WERI-Rb-1 (cell line): ENCODE measurements at places on chromosomes 5 and 9.

- DNase-seq = no peak
Observed at GRCh38 chr9:17083258-17083657, 51.6 kb upstream of the CNTLN start.

DNA sequence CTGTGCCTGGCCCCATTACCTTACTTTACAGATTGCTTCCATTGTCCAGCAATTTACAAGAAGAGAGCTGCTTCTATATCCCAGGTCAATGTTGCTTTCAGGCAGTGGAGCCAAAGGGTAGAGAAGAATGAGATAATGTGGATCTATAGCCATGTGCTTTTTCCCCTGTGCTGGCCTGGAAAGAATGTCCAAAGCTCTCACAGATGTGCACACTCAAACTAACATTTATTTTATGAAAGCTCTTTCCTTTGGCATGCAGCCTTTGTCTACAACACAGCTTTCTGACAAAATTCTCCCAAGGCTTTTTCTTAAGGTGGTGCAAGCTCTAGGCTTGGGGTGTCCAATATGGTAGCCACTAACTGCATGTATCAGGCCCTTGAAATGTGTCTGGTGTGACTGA is 217.3 kb downstream of the LRRC70 start:
- DNase-seq = no peak

GRCh38 chr5:157196045-157196444 is 15.4 kb downstream of the ITK start:
- DNase-seq = no peak

GRCh38 chr9:114430457-114430856 is 42.7 kb upstream of the AKNA start:
- no peak for DNase-seq

GRCh38 chr9:83956086-83956435 is 24.0 kb downstream of the HNRNPK start:
- DNase-seq = peak; percentile 21

DNA sequence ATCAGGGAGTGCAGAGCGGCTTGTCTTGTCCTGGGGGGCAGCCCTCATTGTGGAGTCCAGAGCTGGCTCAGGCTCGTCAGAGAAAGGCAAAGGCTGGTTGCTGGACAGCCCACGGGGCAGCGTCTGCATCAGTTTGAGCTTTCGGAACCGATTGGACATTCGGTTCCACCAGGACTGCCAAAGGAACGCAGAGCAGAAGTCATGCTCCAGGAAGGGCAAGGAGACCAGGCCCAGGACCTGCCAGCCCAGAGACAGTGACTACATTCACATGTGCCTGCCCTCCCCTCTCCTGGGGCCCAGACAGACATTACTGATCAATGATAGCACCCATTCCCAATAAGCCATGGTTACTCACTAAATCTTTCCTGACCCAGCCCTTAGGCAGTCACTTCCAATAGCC is 18.1 kb downstream of the ANKS6 start:
- DNase-seq = no peak

GRCh38 chr5:160702311-160702803 is 149.7 kb downstream of the ATP10B start:
- DNase-seq = no peak

GRCh38 chr9:136629001-136629878 is 33.5 kb upstream of the EGFL7 start:
- peak; percentile 7 for DNase-seq

DNA sequence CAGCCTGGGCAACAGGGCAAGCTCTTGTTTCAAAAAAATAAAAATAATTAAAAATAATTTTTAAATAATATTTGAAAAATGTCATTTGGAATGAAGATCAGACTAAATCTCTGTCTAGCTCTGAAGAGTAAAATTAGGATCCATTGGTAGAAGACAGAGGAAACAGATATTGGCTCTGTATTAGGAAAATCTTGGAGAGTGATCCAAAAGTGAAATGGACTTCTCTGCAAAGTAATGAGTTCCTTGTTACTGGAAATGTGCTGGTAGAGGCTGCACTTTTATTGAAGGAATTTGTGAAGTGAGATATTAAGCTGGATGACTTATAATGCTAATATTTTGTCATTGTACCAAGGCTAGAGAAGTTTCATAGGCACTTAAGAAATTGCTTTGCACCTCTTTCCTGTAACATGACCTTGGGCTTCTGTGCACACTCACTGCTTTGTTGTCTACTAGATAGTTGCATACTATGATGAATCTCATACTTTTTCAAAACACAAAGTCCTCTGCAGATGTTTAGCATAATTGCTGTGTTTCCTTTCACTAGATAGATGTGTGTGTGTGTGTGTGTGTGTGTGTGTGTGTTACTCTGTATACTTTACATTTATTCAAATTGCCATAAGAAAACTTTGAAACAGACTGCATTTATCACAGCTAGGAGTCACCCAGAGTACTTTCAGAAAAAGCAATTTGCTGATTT is 13.1 kb downstream of the THBS4 start:
- DNase-seq = no peak

DNA sequence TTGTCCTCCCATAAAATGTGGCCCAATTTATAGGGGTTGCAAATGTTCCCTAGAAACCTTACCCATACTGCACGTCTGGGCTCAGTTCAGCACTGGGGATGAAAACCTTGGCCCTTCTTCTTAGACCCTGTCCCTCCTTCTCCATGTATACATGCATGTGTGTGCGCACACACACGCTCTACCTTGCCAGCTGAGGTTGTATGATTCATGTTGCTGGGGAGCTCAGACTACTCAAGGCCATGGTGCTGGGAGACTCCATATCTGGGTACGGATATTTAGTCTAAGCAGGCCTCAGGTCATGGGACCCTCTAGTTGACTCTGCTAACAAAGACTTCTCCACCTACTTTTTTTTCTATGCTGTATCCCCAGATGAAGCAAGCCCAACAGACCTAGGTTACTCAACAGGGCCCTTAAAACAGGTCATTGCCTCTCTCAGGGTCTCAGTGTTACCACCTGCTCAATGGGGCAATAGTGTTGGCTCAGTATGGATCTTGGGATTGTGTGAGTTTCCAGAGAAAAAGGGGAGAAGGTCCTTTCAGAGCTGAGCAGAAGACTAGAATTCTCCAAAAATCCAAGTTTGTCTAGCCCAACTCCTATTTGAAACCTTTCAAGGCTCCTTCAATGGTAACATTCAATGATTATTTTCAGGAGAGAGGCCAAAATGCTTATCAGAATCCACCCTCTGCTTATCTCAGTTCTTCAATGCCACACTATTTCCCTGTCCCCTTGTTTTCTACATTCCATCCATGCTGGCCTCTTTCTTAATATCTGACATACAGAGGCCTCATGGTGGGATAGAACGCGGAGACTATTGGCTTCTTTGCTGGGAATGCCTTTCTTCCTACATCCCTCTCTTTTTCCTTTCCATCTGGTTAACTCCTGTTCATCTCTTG is 123.6 kb upstream of the PITX1 start:
- no peak for DNase-seq

GRCh38 chr5:134255418-134256150 is 29.7 kb upstream of the PPP2CA start:
- no peak for DNase-seq

- DNase-seq = no peak
Observed at GRCh38 chr5:100600298-100600994, 65.3 kb downstream of the FAM174A start.

- DNase-seq = no peak
Observed at GRCh38 chr5:143955141-143955540, 143.2 kb downstream of the HMHB1 start.

- DNase-seq = peak; percentile 77
Observed at GRCh38 chr5:135546101-135546500, 10.3 kb upstream of the NEUROG1 start.

GRCh38 chr9:131530546-131530919 is 530 bp downstream of the UCK1 start:
- DNase-seq = peak; percentile 63

DNA sequence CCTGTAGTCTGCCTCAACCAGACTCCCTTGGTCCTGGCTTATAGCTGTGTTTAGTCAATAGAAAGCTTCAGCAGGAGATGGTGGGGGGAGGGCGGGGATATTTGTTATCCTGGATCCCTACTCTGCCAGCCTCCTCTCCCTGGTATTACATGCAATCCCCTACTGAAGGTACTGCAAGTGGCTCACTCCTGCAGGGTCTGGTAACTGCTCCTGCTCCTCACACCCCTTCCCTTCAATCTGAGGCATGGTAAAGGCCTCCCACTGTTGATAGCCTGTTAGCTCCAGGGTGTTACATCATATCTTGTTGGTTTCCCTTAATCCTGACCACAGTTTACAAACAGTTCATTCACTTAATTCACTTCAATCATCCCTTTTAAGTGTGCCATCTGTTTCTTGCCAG is 137.5 kb downstream of the AP3B1 start:
- DNase-seq = peak; percentile 51

DNA sequence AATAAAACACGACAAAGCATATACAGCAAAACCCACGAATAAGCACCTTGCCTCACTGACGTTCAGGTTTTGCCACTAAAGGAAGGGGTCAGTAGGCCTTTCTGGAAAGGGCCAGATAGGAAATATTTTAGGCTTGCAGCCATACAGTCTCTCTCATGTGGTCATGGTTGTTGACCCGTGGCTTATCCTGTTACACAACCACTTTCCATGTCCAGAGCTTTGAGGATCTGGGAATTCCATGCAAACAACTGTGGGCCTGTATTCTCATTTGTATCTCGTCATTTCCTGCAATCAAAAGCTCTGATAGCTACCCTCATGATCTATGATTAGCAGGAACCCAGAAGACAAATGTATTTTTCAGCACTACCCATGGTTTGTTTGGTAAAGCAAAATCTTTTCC is 108.3 kb downstream of the DRD1 start:
- no peak for DNase-seq

DNA sequence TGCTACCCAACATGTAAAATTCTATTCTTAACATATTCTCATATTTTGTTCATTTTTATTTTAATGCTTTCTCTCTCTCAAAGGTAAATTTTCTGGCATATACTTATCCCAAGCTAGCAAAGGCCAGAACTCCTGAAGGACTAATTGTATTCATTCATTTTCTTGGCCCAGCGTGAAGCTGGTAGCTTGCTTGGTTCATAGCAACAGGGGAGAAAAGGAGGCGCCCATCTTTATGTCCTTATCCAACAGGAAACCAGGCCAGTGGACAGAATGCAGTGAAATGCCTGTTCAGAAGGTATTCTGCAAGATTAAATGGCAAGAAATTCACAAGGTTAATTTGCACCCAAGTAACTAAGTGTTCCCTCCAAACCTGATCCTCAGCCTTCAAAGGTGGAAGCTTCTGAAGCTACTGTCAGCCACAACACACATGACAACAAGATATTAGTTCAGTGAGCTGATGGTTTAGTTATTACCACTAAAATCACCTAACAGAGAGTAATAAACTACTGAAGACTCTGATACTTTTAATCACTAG is 5.6 kb downstream of the EFNA5 start:
- no peak for DNase-seq

- DNase-seq = no peak
Observed at GRCh38 chr9:6757132-6757455, 679 bp upstream of the KDM4C start.

GRCh38 chr9:110066929-110067716 is 140.8 kb downstream of the C9orf152 start:
- DNase-seq = no peak

DNA sequence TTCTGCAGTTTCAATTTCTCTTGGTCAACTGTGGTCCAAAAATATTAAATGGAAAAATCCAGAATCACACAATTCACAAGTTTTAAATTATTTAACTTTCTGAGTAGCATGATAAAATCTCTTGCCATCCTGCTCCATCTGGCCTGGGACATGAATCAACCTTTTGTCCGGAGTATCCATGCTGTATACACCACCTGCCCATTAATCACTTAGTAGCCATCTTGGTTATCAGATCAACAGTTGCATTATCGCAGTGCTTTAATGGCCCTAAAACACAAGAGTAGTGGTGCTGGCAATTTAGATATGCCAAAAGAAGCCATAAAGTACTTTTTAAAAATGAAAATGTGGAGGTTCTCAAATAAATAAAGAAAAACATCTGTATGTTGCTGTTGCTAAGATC is 25.3 kb downstream of the EFCAB9 start:
- no peak for DNase-seq

GRCh38 chr5:82799361-82800077 is 277.7 kb downstream of the TMEM167A start:
- no peak for DNase-seq

- no peak for DNase-seq
Observed at GRCh38 chr9:98285446-98285845, 30.0 kb upstream of the TBC1D2 start.

DNA sequence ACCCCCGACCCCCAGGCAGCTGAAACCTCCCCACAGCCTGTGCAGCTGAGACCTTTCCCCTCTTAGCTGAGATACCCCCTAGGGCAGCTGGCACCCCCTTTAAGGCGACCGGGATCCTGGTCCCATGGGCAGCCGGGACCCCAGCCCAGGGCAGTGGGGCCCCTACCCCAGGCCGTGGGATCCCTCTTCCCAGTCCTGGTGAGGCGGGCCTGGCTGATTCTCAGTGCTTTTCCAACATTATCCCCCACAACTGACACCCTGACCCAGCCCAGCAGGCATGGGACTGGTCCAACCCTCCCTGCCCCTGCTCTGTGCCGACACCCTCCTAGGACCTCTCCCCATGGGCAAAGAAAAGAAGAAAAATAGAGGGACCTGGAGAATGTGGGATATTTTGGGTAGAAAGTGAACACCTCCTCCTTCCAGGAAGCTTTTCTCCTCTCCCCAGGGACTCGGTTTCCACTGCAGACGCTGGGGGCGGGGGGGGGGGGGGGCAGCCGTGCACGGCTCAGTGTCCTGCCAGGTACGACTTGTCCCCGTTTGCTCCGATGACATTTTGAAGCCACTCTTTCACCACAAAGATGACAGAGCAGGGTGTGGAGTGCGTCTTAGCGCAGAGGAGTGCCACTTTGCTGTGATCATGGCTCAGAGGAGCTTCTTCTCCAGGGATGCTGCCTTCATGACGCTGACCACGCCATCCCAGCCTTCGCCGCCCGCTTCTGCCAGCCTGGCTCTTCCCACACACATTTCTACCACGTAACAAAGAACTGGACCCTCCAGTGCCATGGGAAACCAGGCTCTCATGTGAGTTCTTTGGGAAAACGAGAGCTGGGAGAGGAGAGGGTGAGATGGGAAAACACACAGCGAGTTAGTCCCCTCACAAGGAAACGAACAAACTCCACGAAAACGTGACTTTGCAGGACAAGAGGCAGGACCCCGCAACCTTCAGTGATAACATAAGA is 47.5 kb downstream of the MRPL36 start:
- DNase-seq = peak; percentile 4

DNA sequence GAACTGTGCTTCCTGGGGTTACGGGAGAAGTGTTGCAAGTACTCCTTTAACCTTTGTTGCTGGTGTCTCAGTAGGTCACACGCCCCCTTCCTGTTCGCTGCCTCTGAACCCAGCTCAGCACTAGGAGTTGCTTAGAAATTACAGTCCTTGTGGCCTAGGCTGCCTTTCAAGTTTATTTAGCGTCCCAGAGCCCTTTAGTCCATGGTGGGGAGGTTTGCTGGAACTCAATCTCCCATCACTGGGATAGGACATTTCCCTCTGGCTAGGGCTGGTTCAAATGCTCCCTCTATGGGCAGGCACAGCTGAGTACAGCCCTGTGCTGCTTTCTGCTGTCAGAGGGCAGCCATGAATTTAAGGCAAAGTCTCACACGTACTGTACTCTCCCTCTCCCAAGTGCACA is 4.7 kb downstream of the IFNA8 start:
- DNase-seq = no peak

- no peak for DNase-seq
Observed at GRCh38 chr5:76041863-76042262, 41.3 kb upstream of the SV2C start.

- DNase-seq = no peak
Observed at GRCh38 chr9:138103849-138104206, 226.2 kb downstream of the CACNA1B start.

GRCh38 chr5:149810856-149811255 is 80.7 kb downstream of the PPARGC1B start:
- DNase-seq = no peak

GRCh38 chr5:73031839-73032238 is 76.0 kb downstream of the FCHO2 start:
- DNase-seq = no peak
